ENCODE measurements at places on chromosomes 3 and 15.

DNA sequence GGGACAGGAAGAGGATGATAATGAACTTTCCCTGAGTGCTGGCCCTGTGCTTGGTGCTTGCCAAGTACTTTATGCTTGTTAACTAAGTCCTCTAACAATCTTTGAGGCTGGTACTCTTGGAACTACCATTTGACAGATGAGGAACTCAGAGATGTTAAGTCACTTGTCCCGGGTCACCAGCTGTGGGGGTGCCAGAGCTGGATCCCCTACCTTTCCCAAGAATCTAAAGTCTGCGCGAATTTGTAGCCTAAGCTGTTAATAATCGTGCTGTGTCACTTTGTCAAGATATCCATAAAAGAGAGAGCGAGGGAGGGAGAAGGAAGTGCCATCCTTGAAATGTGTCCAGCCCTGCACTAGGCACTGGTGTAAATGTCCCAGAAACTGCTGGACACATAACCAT, 19.0 kb upstream of the ACOX2 start:
- no peak for DNase-seq

DNA sequence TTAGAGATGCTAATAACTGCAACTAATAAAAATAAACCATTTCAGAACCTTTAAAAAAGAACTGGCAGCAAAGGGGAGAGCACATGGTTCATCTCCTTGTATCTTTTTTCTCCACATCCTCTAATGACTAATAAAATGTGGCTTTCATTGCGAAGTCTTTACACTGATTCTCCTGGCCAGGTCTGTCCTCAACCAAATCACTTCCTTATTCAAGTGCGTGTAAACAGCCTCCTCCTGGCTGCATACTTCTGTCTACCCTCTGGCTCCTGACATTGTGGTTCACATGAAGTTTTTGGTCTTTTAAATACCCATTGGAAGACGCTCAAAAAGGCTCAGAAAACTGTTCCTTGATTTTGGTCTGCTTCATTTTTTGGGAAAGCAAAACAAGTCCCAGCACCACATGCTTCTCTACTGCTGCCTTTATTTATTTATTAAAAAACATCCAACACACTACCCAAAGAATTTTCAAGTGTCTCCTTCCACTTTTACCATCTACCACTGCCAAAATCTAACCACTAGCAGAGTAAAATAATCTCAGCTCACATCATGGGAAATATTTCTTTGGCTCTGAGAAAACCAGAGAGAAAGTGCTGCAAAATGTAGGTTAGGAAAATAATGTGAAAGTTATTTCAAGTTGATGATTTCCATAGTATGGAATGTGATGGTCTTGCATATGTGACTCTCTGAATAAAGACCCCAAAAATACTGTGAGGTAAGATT, 85.1 kb downstream of the EFL1 start:
- no peak for DNase-seq

GRCh38 chr3:57464801-57465200, 79.3 kb downstream of the DNAH12 start:
- DNase-seq = no peak

DNA sequence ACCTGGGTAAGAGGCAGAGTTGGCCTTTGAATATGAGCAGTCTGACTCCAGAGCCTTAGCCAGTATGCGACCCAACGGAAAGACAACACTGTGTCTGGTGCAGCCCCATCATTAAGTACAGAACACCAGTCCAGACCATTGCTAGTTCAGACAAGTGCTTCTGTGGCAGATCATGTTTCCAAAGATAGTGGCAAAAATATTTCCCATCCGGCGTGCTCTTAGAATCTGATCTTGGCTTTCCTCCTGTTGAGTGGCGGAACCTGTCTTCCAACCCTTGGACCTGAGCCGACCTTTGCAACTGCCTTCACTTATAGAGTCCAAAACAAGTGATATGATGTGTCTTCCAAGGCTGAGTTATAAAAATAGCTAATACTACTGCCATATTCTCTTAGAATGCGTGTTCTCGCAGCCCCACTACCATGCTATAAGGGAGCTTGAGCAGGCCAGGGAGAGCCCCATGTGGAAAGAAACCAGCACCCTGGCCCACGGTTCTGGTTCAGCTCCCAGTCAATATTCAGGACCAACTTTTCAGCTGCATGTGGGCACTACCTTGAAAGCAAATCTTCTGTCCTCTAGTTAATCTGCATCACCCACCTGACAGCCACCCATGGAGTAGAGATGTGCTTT, 322.4 kb upstream of the SLCO3A1 start:
- DNase-seq = no peak

DNA sequence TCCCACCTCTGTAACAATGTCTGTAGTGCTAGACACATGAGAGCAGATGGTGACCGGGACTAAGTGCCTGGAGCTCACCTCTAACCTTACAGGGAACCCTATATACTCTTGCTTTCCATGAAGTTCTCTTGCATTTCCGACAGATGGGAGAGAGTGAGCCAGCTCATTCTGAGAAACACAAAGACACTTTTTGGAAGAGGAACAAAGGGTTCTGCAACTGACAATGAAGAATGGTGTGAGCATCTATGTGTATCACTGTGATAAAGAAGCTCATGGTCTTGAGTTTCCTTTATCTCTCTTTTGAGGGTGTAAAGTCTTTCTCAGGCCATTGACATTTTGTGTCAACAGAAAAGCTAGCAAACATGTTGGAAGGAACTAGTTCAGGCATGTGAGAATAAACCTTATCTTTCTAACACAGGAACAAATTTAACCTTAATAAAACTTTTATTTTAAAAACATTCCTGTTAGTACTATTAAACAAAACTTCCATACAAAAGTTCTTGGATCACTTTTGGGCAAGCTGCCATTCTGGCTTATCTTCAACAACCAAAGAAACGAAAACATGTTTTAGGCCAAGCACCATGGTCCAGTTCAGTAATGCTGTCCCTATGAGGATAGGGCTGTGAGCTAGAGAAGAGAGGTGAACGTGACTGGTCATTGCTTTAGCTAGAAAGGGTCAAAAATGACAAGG, 142.7 kb downstream of the THRB start:
- no peak for DNase-seq

DNA sequence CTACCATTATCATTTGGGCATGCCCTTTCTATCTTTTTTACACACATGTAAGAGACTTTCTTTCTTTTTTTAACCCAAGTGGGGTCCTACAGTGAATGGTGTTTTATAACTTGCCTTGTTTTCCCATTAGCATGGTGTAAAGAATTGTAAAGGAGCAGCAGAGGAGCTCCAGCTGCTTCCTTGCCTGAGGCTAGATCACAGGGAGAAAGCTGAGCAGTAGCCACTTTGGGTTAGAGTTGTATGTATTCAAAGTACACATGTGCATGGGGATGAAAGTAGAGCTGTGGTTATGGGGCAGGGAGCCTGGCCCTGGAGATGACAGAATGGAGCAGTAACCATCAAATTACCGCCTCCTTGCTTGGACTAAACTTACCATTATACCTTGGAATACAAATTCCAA, 231.1 kb upstream of the PDZRN3 start:
- no peak for DNase-seq

DNA sequence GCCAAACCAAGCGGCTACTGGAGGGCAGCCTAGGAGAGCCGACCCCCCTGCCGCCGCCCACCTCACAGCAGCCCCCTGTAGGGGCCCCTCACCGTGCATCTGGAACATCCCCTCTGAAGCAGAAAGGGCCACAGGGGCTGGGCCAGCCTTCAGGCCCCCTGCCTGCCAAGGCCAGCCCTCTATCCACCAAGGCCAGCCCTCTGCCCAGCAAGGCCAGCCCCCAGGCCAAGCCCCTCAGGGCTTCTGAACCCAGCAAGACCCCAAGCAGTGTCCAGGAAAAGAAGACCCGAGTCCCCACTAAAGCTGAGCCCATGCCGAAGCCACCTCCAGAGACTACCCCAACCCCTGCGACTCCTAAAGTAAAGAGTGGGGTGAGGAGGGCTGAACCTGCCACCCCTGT, 23.5 kb upstream of the APEH start:
- no peak for DNase-seq

DNA sequence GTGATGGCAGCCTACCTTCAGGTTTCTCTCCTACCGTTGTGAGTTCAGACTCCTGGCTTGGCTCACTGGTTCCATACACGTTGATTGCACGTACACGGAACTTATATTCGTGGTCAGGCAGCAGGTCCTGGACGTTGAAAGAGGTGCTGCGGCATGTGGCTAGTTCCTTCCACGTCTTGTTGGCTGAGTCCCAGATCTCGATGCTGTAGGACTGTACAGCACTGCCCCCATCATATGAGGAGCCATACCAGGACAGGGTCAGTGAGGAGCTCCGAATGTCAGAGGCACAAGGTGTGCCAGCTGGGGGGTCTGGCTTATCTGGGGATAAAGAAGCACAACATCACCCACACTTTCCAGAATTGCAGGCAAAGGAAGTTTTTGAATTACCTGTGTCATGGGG, 72.3 kb upstream of the HACD2 start:
- no peak for DNase-seq

DNA sequence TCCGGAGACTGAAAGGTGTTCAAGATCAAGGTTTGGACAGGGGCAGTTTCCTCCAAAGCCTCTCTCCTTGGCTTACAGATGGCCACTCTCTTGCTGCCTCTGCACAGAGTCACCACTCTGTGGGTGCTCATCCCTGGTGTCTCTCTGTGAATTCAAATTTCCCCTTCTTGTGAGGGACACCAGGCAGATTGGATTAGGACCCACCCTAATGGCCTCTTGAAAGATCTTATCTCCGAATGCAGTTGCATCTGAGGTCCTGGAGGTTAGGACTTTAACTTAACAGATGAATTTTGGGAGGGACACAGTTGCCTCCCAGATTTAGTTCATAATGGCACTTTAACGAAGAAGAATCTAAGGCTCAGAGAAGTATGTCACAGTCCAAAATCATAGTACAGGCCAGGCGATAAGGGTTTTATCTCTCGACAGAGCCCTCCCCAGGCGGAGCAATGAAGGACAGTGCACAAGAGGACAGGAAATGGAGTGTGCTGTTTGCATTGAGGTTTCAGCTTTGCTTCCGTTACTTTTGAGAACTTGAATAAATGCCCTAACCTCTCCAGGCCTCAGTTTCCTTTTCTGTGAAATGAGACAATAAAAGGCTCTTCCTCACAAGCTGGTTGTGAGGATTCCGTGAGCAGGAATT, 38.9 kb upstream of the KIF23 start:
- DNase-seq = no peak

DNA sequence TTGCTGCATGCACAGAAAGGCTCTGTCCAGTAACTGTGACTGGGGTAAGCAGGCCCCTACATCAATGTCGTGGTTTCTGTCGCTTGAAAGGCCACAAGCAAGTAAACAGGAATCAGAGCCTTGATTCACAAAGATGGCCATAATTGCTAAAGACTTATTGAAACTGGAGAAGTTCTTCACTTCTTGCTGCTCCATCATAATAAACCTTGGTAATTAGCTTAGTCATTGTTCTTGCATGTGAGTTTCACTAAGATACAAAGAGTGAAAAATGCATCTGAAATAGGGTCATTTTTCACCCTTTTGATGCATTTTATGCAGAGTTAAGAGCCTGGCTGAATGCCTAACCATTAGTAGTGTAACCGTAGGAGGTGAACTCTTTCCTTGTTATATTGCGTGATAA, 3.2 kb downstream of the SEMA6D start:
- DNase-seq = no peak

GRCh38 chr3:11803977-11804892, 42.5 kb downstream of the TAMM41 start:
- DNase-seq = peak; percentile 21

- no peak for DNase-seq
These were observed 46.2 kb downstream of the OSBPL10 start for GRCh38 chr3:31934866-31935265.

DNA sequence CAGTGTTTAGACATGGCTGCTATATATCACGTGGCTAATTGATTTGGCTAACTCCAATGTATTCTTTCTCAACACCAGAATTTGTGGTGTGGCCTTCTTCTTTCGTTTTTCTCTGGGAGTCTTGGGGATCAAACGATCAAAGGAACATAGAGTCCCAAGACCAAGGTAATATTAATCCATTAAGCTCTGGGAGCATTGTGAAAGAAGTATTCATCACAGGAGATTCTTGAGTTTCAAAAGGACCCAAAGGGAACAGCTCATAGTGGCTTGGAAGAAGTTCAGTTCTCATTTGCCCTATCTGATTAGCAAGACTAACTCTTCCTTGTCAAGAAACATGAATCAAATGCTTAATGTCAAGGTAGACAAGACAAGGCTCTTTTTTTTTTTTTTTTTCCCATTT, 32.9 kb upstream of the TICRR start:
- DNase-seq = no peak

- no peak for DNase-seq
These were observed 98.8 kb downstream of the ARPP21 start for GRCh38 chr3:35737934-35738706.

GRCh38 chr3:152826476-152826875, 8.5 kb upstream of the P2RY1 start:
- no peak for DNase-seq

- no peak for DNase-seq
These were observed 45.5 kb downstream of the NBEAL2 start for GRCh38 chr3:47024932-47025331.

GRCh38 chr3:195863121-195864061, 45.0 kb downstream of the TNK2 start:
- peak; percentile 72 for DNase-seq

DNA sequence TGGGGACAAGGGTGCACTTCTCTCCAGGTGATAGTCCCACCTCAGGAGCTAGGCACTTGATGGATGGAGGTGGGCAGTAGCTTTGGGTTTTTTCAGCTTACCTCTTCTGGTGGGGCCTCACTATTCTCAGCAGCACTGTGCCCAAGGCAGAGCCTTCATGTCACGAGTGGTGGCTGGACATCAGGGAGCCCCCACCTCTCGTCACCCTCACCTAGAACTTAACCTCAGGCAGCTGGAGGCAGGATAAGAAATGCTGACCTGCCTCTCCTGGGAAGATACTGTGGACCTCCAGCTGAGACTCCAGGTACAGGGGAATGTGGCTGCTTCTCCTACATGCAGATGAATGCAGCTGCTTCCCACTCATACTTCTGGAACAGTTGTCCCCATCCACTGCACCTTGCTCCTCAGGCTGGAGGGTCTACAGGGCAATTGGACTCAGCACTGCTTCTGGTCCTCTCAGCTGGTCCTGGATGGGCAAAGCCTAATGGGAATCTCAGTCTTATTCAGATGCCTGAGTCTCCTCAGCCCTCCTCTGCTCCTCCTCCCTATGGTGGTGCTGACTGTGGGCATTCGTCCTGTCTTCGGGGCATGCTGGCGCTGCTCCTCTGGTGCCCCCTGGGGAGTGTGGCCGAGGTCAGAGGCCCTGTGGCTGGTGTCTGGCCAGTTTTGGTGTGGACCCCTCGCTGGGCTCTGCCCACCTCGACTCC, 129.9 kb downstream of the KLF13 start:
- DNase-seq = no peak

DNA sequence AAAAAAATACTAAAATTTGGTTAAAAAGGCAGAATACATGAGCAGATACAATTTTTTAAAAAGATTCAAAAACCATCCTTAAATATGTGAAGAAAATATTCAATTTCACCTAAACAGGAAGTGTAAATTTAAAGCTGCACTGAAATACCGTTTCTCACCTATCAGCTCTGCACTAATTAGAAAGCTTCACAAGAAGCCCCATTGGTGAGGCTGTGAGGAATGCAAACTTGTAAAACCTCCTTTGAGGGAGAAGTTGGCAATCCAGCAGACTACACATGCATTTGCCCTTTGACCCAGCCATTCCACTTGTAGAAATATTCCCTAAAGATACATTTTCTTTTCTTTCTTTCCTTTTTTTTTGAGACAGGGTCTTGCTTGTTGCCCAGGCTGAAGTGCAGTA, 18.8 kb downstream of the BLM start:
- no peak for DNase-seq
